ENCODE measurements at places on chromosomes 2 and 18.
A peak's percentile ranks its signal among the peaks of the same experiment; 100 is the strongest.

GRCh38 chr2:26477911-26478253, at the start of gene OTOF:
Gene OTOF, minus strand, starts transcription at chr2:26478124.
- DNase-seq: no peak

- no peak for DNase-seq
Measured at GRCh38 chr2:172439911-172440310, 12.5 kb downstream of the ITGA6 start.

DNA sequence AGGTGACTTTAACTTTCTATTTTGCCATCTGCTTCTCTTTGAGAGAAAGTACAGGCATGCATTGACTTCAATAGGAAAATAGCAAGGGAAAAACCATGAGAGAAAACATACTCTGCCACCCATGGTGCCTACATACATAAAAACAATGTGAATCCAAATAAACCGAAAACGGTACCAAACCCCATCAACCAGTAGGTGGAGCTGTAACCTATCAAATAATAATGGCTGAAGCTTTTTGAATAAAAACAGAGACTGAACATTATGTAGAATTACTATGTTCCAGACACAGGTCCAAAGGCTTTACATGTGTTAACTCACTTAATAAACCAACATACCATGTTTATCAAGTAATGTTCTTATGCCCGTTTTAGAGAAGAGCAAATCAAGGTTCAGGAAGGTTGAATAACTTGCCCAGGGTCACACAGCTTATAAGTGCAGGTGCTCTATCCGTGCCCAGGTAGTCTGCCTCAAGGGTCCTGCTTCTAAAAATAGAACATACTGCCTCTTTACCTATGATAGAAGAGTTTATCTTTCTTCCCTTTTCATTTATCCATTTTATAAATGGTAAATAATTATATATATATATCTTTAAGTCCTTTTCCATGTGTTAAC, 293.9 kb upstream of the SYT4 start:
- peak; percentile 30 for DNase-seq

GRCh38 chr18:14971461-14972185, 223.7 kb downstream of the ANKRD30B start:
- DNase-seq: no peak

DNA sequence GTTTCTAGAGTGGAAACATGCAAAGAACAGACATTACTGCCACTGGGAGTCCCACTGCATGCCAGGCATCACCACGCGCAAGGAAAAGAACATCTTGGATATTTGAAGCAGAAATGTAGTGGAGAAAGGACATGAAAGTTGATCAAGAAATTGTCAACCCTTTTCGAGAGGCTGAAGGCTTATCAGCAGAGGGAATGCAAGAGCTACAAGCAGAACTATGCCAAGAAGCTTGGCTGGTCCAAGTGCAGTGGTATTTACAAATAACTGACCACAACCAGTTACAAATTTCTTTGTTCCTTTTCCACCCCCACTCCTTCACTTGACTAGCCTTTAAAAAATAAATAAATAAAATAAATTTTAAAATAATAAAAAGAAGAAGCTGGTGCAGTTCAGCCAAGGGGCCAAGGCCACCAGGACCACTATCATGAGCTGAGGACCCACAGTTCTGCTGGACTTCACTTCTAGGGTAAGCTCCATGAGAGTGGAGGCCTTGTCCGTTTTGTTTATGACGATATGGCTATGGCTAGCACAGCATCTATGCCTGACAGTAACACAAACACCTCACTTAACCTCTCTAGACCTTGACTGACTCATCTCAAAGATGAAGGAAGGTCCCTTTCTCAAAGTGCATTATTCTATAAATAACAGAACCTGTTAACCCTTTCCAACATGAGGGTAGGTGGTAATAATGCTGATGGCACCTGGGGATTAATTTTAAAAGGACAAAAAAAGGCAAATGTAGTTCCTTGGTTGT, 20.9 kb downstream of the MARCHF4 start:
- DNase-seq: no peak

- no peak for DNase-seq
Measured at GRCh38 chr2:219056896-219057708, 3.6 kb downstream of the IHH start.

DNA sequence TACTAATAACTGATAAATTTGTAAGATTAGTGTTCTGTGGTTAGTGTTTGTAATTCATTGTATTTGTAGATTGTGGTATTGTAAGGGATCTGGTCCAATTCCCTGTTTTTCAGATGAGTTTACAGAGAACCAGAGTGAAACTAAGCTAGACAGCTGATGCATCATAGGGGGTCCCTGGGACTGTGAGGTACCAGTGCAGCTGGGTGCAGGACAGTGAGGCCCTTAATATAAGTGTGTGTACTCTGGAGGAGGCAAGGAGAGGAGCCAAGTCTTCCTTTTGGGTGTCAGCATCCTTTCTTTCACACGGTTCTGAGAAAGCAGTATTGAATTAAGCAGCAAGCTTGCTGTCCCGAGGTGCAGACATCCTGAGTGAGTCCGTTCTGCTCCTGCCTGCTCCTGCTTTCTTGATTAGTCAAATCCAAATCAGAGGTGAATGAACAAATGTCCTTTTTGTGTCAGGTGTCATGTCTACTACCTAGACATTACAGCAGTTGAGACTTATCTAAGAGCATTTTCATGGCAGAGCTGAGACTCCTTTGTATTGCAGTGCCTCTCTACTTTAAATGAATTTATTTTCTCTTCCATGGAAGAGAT, 194.9 kb downstream of the MCFD2 start:
- no peak for DNase-seq

GRCh38 chr2:49241501-49241900, 87.2 kb upstream of the FSHR start:
- no peak for DNase-seq

DNA sequence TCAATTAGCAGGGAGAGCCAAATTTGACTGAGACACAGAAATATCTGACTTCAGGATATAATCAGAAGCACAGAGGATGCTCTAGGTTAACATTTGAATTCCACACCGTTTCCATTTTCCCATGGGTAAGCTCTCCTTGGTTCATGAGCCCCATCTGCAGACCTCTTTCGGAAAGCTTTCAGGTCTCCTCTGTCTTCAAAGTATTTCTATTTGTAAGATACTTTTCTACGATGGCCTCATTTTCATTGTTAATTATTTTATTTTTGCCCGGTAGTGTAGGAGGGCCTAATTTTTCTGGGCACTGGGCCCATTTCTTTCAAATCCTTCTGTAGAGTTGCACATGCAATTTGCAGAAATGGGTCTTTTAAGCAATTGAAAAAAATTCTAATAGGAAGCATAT, 53.8 kb downstream of the LRPPRC start:
- no peak for DNase-seq

DNA sequence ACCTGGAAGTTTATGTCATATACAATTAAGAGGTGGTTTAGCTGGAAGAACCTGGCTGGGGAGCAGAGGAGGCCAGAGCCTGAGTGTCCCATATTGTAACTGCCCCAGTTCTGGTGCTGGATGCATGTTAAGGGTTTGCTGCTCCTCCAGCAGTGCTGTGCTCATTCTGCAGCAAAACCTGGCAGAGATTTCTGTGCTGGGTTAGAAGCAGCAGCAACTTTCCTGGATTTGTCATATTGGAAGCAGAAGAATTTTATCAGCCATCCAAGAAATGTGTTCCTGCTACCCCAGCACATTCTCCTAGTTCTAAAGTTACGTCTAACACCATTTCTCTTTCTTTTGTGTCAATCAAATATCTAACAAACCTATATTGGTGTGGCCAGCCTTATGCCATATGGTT, 284.1 kb downstream of the TDRD15 start:
- DNase-seq: no peak

- DNase-seq: no peak
Measured at GRCh38 chr18:41753826-41754225, 201.2 kb upstream of the PIK3C3 start.

- DNase-seq: no peak
Measured at GRCh38 chr2:67752969-67753368, 309.8 kb downstream of the C1D start.

DNA sequence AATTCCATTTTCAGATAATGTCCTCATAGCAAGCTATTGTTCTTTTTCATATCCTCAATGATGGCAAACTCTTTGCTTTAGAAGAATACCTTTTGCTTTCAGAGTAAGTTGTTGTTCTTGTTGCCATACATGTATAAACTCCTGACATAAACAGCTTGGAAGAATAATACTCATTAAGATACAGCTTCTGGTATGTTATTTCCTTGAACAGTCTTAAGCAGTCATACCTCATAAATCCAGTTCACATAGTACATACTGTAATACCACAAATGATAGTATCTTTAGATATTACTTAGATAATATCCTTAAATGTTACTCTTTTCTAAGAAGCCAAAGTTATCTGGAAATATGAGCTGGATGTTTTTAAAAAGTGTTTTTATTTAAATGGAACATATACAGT, 23.2 kb downstream of the METTL8 start:
- DNase-seq: no peak

DNA sequence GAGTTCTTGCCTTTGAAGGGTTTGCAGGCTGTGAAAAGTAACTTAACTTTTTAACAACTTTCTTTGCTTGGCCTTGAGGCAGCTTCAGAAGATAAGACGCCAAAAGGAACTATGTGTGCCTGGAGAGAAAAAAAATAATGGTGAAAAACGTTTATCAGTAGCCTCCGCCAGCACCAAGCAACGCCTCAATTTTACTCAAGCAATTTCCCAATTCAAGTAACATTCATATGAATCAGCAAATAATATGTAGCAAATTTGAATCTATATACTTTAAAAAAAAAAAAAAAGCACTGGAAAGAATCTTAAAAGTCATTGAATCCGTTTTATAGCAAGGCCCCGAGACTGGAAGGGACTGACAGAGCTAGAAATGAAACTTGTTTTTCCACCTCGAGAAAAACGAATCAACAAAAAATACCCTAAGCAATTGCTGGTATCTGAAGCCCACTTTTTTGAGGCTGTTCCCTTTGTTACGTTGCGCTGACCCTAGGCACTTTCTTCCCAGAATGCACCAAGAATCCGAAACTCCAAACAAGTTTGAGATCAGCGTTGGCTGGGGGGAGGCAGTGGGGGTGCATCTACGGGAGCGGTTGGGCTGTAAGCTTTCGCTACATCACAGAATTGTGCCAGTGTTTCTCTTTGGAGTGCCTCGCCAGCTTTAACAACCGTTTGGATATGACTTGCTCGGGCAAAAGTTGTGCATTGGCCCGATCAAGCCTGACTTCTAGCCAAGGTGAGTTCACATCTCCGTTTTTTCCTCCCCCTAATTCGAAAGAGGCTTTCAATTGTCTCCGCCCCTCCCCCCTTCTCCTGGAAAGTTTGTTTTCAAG, 2.7 kb upstream of the TGIF1 start:
- peak; percentile 54 for DNase-seq

GRCh38 chr2:95053543-95053942, 28.0 kb downstream of the MAL start:
- DNase-seq: no peak

DNA sequence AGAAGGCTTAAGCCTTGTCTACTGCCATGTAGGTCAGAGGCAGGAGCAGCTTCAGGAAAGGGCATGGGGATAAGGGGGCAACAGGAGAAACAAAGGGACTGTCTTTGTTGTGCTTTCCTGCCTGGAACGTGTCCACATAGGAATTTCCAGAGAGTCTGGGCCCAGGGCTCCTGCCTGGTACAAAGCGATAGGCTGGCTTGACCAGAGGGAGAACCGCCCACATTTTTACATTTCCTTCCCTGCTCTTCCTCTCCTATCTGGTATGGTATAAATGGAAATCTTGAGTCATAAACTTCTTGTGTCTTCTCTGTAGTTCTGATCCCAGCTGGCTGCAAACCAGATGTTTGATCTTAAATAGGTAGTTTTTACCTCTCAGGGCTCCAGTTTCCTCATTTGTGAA, 414.8 kb downstream of the HRH4 start:
- DNase-seq: no peak

GRCh38 chr2:28201671-28202180, 190.9 kb upstream of the FOSL2 start:
- no peak for DNase-seq

- DNase-seq: no peak
Measured at GRCh38 chr2:231751042-231751815, 29.9 kb downstream of the PDE6D start.

- no peak for DNase-seq
Measured at GRCh38 chr18:63192126-63192884, 127.3 kb downstream of the BCL2 start.

- no peak for DNase-seq
Measured at GRCh38 chr2:226652983-226653765, 146.4 kb downstream of the IRS1 start.

DNA sequence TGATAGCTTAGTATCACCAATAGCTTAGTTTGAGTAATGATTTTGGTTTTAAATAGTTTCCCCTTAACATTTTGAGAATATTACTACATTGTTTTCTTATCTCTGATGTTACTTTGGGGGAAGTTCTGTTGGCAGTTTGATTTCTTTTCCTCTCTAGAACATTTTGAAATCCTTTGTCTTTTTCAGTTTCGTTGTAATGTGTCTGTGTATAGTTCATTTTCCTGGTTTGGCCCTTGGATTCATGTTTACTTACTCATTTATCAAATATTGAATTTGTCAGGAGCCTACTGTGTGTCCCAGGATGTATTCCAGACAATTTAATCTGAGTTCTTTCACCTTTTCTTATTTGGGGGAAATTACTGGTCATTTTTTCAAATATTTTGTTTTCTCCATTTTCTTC, 16.7 kb downstream of the ANKRD12 start:
- no peak for DNase-seq

Measured in stimulated activated CD8-positive, alpha-beta memory T cell treated with anti-CD3 and anti-CD28 coated beads, Interleukin-4, amount 100 ng/mL, for 48 hours (primary cell).